Stimulated activated CD8-positive, alpha-beta memory T cell treated with anti-CD3 and anti-CD28 coated beads, Interleukin-7, amount 100 ng/mL, for 48 hours (primary cell): ENCODE measurements at places on chromosomes 13 and 19.

DNA sequence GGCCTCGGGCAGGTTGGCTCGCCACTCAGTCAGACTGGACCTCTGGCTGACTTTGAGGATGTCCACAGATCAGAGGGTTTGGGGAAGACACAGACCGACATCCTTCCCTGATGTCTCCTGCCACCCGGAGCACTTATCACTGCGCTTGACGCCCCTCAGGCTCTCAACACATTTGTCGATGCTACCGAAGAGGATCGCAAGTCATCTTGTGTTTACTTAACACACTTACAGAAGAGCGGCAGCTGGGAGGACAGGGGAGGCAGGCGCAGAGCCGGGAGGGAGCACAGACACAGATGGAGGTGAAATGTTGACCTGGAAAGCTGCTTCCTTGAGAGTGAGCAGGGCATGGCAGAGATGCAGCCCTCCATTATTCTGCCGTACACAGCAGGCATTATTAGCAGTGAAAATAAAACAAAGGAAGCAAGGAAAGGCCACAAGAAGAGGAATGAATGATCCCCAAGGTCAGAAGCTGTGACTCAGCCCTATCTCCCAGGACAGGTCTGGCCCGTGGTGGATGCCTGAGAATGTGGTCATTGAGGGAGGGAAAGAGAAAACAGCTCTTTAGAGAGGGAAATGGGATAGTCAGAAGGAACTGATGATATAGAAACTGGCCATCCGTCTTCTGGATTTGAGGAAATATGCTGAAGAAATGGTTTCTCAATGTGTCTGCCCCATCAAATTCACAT is 549.5 kb upstream of the ARGLU1 start:
- no peak for DNase-seq

- DNase-seq, result no peak
Observed at GRCh38 chr19:56474308-56474707, 2.8 kb downstream of the ZNF667 start.

DNA sequence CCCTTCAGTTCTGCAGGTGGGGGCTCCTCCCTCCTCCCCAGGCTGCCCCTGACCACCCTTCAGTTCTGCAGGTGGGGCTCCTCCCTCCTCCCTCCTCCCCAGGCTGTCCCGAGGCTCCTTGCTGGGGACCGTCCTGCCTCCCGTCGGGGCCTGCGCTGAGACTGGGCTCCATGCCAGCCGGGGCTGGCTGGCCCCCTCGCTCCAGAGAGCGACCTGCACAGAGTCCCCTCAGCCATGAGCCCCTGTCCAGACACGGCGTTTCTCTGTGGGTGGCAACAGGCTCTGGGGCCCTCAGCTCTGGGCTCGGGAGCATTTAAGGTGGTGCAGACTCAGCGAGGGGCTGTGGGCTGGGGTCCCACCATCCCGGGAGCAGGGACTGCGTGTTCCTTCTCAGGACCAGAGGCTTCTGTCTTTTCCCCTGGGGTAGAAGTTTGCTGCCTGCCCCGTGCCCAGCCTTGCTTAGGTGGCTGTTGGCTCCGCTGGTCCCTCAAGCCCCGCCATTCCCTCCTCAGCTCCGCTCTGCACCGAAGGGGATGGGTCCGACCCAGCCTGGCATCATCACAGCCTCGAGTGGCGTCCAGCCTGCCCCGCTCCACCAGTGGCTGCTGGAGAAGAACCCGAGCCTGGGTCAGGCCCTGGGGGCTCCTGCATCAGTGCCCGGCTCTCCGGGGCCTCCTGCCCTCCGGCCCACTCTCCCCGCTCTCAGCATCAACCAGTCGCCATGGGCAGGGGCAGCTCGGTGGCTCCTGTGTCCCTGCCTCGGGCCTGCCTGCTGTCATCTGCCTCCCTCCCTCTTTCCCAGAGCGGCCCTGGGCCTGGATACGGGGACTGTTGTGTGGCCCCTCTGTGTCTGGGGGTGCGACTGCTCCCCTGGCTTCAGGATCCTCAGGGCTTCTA is 27.6 kb downstream of the CSNK1G2 start:
- no peak for DNase-seq

DNA sequence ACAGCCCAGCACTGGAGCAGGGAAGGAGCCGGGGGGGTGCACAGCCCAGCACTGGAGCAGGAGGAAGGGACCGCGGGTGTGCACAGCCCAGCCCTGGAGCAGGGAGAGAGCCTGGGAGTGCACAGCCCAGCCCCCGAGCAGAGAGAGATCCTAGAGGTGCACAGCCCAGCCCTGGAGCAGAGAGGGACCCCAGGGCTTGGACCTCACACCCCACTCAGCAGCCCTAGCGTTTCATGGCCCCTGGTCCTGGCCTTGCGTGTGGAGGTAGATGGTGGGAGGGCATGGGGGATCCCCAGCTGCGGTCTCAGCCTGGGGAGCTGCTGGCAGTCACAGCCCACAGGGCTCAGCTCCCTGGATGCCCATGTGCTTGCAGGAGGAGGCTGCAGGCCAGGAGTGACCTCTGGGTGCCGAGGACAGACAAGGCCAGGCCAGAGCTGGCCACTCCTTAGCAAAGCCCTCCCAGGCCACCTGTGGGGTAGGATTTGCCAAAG is 25.1 kb downstream of the GAS6 start:
- no peak for DNase-seq

DNA sequence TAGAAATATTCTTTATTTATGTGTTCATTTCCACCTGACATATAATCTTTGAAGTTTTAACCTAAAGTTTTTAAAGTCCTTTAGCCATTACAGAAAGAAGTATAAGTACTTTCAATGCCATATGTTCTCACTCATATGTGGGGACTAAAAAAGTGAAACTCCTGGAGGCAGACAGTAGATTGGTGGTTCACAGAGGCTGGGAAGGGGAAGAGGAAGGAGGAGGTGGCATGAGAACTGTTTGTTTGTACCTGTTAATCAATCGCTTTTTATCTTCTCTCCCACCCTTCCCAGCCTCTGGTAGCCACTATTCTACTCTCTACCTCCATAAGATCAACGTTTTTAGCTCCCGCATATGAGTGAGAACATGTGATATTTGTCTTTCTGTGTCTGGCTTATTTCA is 131.1 kb downstream of the MYO16 start:
- no peak for DNase-seq

DNA sequence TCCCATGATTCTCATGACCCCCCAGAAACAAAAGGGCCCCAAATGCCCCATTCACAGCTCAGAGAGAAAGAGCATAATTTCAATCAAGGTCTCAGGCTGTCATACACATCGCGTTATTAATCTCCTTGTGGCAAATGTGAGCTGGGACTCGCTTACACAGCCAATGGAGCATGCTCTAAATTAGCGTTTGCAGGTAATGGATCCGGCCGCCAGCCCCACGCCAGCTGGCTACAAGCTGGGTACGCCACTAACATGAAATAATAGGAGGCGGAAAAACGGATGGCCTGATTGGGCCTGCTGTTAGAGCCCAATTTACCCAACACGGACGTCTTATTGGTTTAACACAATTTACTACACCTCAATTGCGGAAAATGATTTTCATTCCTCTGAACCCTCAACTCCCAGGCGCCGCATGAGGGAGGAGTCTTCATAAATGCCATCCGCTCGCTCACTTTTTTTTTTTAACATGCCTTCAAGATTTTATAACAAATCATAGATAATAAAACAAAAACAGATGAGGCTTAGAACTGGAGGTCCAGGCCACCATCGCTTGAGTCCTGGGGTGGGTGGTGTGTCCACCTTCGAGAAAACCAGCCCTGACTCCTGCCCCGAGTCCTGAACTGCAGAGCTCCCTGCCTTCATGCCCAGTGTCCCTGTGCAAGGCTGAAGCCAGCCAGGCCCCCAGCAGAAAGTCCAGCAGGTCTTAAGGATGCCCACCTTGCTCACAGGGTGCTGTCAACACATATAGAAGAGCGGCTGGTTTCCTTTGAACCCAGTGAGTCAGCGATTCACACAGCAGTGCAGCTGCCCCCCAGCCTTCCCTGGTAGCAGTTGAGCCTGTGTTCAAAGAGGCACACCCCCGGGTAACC is 62.1 kb downstream of the PEPD start:
- no peak for DNase-seq

DNA sequence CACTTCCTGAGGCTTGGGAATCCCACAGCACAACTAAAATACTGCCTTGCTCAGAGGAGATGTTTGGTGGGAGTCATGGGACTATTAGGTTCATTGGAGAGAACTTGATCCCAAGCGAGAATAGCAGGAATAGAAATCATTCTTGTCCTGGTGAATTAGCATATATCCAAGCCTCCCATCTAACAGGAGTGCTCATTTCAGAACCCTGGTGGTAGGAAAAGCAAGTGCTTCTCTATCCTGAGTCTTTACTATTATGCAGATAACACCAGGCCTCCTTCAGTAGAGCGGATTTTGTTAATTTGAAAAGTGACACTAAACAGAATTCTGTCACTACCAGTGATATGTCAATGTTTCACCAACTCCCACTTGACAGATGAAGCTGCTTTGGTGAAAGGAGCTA is 199.5 kb downstream of the ATP8A2 start:
- DNase-seq, result no peak

- no peak for DNase-seq
Observed at GRCh38 chr13:35157143-35157755, 215.2 kb downstream of the NBEA start.

DNA sequence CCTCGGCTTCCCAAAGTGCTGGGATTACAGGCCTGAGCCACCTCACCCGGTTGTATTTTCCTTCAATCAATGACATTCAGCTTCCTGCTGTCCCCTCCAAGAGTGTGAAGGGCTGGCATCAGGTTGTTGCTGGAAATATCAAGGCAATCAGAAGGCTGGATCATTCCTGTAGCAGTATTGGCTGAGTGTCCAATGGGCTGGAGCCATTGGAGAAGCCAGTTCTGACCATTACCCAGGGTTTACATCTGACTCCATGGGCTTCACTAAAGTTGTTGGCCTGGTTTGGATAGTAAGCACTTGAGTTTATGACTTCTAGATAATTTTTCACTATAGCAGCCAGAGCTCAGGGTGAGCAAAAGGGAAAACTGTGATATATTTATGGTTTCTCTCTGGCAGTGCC is 137.0 kb downstream of the DLEU7 start:
- DNase-seq, result no peak

- DNase-seq, result no peak
Observed at GRCh38 chr13:102452836-102453235, 51.0 kb upstream of the FGF14 start.

DNA sequence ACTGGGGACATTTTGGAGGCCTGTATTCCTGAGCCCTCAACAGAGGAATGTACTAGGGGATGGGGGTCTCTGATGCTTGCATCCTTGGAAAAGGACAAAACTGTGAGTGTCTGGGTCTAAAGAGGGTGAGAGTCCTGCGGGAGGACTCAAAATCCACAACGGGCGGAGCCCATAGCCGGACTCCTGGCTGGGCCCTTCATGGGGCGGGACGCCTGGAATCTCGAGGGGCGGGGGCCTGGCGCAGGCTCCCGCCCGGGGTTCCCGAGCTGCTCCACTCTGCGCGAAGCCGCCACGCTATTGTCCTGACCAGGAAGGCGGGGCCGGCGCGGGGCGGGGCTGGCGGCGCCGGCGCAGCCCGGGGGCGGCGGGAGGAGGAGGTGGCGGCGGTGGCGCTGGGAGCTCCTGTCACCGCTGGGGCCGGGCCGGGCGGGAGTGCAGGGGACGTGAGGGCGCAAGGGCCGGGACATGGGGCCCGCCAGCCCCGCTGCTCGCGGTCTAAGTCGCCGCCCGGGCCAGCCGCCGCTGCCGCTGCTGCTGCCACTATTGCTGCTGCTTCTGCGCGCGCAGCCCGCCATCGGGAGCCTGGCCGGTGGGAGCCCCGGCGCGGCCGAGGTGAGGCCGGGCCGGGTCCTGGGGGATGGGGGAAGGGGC is at the start of gene APLP1:
Gene APLP1 (plus strand): TSS at position 403 of the 651 bp plus-strand sequence. CDS start 63 bp downstream, at position 466.
- peak; percentile 39 for DNase-seq

GRCh38 chr19:42412661-42413076 is 14.5 kb downstream of the LIPE start:
- DNase-seq, result no peak

DNA sequence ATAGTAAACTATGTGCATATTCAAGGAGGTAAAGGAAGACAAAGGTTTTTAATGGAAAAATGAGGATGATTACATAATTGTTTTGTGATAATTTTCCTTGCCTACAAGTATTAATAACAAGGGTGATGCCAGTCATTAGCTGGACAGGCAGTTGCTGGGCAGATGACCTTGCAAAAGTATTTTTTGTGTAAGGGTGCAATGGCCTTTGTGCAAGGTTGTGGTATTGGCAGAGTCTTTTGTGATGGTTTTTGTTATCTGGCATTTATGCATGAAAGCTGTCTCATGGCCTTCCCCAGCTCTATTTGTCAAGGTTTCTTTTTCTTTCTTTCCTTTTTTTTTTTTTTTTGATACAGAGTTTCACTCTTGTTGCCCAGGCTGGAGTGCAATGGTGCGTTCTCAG is 4.3 kb upstream of the COMMD6 start:
- no peak for DNase-seq

DNA sequence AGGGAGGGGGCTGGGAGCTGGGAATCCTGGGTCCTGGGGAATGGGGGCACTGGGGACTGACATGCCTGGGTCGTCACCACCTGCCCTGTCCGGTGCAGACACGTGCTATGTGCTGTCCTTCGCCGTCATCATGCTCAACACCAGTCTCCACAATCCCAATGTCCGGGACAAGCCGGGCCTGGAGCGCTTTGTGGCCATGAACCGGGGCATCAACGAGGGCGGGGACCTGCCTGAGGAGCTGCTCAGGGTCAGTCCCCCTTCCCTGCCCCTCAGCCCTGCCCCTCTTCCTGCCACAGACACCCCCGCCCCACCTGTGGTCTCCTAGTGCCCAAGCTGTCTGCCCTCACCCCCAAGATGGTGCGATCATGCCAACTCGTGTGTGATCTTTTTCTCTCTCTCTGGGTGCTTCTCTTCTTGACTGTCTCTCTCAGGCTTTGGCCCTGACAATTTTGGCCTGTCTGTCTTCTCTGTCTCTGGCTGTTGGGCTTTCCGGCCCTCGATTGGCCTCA is 5.0 kb downstream of the CYTH2 start:
- DNase-seq, result no peak

DNA sequence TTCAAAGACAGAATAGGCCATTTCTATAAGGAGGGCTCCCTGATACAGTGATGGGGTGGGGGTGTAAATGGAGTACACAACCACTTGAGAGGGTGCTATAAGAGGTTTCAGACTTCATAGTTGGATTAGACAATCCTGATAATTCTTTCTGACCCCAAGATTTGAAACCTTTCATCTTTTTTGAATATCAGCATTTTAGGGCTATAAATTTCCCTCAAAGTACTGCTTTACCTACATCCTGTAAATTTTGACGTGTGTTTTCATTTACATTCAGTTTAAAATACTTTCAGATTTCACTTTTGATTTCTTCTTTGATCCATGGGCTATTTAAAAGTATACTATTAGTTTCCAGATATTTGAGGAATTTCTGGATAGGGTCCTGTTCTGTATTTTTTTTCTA is 40.0 kb upstream of the SIN3B start:
- DNase-seq, result no peak
